Activated T-helper 17 cell treated with anti-CD3 and anti-CD28 coated beads, Interleukin-2, amount 50 U/mL, for 72 hours (primary cell): ENCODE measurements at places on chromosomes 6 and 20.
A peak's percentile ranks its signal among the peaks of the same experiment; 100 is the strongest.

- ATAC-seq = no peak
These were observed 132.9 kb downstream of the FOXO3 start for GRCh38 chr6:108693430-108694154.

GRCh38 chr6:124960757-124961463, 1.3 kb upstream of the RNF217 start:
- no peak for ATAC-seq

GRCh38 chr20:57434390-57434700, 43.1 kb downstream of the RBM38 start:
- no peak for ATAC-seq

DNA sequence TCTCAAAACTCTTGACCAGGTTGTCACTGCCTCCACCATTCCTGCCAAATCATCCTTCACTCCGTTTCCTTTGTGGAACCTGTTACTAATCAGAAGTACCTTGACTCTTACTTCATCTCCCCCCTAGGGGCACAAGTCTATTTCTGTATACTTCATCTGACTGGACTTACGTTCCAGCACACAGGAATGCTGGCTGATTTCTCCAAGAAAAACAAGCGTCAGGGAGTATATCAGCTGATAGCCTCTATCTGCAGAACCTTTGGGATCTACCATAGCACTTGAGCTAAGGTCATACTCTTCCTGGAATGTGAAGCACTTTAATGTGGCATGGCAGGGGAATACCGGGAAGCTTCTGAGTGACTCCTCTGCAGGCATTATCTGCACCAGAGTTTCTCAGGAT, 178.1 kb upstream of the MOCS1 start:
- ATAC-seq = no peak

- ATAC-seq = peak; percentile 40
These were observed 190.4 kb downstream of the OGFRL1 start for GRCh38 chr6:71478834-71479541.

DNA sequence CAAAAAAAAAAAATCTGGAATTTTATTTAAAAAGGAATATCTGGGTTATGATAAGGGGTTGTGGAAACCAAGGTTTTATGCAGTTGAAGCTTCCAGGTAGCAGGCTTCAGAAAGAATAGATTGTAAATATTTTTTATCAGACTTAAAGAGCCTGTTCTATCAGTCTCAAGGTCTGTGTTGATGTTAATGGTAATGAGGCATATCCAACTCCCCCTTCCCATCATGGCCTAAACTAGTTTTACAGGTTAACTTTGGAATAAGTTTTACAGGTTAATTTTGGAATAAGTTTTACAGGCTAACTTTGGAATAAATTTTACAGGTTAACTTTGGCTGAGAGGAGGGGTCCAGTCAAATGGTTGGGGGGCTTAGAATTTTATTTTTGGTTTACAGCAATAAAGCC, 92.4 kb downstream of the CD24 start:
- no peak for ATAC-seq

DNA sequence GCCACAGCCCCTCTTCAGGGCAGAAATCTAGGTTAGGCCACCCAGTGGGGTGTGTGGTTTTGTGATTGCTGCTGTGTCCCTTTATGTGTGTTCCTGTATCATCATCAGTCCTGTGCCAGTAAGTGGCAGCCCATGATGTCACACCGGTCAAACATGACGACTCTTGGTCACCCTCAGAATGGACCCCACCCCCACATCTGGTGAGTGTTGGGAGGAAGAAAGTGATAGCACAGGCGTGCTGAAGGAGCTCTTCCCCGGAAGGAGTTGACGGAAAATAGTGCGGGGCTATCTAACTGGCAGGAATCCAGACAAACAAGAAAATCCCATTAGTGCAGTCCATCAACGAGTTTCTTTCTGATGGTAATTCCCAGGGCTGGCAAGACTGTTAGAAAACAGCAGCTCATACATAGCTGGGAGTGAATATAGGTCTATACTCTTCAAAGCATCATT, 33.4 kb upstream of the IL17A start:
- ATAC-seq = peak; percentile 19

- ATAC-seq = peak; percentile 46
These were observed 54.9 kb downstream of the ANKRD6 start for GRCh38 chr6:89487864-89488263.

GRCh38 chr6:7260291-7261031, 52.5 kb downstream of the SSR1 start:
- peak; percentile 13 for ATAC-seq

DNA sequence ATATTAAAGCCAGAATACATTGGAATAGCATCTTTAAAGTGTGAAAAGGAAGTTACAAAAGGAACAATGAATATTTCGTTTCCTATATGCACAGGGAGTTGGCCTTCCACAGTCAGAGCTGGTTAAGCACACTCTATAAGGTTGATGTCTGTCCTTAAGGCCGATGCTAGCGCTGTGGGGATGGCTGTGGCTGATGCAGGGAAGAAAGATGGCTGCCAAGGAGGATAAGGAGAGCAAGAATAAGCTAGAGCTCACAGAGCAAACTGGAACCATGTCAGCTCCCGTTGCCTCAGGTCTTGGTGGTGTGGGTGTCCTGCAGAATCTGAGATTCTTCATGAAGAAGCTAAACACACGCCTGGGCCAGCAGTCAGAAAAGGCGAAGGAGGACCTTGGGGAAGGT, 20.8 kb upstream of the STX11 start:
- no peak for ATAC-seq

DNA sequence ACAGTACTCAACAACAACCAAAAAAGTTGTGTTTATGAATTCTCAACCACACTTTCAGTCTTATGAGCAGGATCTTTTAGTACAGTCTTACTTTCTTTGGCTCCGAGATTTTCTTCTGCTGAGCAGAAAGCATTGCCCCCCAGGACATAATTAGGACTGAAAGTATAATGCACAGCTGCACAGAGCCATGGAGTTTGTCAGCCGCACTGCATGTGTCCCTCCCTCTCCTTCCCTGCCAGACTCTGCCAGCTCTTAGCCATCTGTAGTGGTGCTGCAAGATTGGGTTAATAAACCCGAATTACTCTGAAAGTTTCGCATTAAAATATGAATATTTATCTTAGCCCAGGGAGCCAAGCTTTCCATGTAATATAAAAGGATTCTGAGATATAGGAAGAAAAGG, 179.6 kb upstream of the PTCHD4 start:
- no peak for ATAC-seq

DNA sequence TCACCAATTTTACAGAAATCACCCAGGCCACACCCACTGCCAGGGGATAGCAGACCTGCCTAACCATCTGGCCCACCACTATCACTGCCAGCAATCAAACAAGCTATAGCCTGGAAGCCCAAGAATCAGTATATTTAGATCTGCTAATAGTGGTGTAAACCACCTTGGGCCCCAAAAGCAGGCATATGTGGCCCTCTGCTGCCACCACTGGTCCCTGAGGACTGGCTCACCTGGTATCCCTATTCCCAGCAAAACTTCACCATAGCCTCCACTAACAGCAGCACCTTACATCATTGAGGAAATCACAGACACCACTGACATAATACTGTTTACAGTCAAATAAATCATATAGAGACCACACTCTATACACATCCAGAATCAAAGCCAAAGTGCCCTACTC, 880.4 kb upstream of the MAN1A1 start:
- no peak for ATAC-seq

DNA sequence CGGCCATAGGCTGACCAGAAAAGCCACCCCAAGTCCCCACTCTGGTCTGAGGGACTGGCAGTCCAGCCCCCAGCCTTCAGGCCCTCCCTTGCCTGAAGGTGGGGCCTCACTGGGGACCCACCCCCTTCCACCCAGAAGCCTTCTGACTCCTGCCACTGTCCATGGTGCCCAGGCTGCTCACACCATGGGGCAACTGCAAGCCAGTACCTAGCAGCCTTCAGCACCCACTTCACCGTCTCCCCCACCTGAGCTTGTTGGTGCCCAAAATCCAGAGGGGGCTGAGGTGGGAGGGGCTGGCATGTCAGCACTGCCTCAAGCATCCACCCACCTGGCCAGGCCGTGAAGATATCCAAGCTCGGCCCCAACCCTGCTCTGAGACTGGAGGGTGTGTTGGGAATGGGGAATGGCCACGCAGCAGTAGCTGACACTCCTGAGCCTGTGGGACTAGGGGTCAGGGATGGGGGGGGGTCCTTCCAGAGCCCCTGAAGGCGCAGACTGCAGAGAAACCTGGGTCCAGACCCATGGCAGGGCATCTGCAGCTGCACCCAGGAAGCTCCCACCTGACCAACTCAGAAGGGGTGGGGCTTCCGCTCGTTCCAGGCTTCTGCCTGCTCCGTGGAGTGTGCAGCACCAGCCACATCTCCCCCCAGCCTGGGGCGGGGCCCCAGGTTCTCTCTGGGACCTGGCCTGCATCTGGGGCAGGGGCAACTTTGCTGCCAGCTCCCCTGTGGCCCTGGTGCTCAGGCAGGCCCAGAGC, 942.1 kb upstream of the EPHA7 start:
- ATAC-seq = no peak

DNA sequence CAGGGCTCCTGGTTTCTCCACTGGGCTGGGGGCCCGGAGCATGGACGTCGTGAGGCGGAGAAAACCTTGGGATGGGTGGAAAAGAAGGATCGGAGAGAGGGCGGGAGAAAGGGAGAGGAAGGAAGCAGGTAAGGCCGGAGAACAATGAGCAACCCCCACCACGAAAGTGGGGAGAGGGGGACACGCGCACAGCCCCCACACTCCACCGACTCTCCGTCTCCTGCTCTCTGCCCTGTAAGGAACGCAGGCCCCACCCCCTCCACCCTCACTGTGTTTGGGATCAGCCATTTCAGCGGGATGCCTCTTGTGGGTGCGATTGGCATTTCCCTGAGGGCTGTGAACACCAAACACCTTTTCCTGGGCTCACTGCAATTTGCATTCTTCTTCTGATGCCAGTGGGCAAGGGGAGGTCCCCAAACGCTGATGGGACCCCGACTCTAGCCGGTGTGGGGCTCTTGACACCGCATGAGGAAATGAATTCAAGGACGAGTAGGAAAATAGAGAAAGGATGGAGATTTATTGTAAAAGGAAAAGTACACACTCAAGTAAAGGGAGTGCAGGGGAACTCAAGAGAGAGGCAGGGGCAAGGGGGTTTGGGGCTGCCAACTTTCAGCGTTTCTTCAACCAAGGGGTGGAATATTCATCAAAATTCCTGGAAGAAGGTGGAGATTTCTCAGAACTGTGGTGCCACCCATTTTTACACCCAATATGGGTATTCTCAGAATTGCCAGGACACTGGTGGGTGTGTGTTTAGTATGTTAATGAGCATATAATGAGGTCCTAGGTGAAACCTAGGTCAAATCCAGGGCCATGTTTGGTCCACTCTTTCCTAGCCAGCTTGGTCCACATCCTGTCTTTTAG, 13.1 kb upstream of the RAET1L start:
- ATAC-seq = no peak

- no peak for ATAC-seq
These were observed 295.5 kb downstream of the TAF4 start for GRCh38 chr20:61770113-61770585.

- no peak for ATAC-seq
These were observed 816.3 kb downstream of the DHX35 start for GRCh38 chr20:39778431-39778830.

DNA sequence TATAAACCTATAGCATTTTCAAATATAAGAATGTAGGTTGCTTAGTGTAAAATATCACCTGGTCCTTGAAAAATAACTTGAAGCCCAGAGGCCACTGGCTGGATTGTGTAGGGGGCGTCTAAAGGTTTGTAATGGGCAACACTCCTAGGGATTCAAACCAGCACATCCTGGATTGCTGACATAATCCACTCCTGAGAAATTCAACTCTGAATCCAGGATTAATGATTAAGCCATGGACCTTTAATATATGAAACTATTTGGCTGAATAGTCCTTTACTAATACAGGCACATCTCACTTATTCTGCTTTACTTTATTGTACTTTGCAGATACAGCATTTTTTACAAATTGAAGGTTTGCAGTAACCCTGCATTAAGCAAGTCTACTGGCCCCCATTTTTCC, 160.8 kb downstream of the UBE3D start:
- no peak for ATAC-seq

DNA sequence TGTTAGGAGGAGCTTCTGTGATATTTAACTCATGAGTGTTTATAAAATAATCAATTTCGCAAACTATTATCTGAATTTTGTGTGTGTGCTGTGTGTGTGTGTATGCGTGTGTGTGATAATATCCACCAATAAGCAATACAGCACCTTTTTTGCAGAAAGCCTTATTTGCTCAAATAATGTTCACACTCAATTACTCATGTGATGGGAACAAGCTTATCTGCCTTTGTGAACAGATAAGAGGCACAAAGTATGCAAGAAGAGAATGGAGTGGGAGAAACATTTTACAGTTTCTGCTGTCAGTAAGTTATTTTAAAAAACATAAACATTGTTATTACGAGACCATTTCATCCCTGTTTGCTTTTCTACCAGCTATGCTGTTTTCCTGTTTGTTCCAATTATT, 36.7 kb upstream of the PTPRK start:
- no peak for ATAC-seq

- no peak for ATAC-seq
These were observed 124.1 kb upstream of the RIN2 start for GRCh38 chr20:19633985-19634384.

GRCh38 chr20:36656733-36657132, 10.7 kb upstream of the SLA2 start:
- no peak for ATAC-seq

- peak; percentile 59 for ATAC-seq
These were observed 2.7 kb downstream of the MYB start for GRCh38 chr6:135183532-135184440.

- no peak for ATAC-seq
These were observed 1163.6 kb upstream of the CITED2 start for GRCh38 chr6:140537834-140538705.

GRCh38 chr6:111522393-111523020, 39.5 kb upstream of the REV3L start:
- ATAC-seq = peak; percentile 55

GRCh38 chr6:40805336-40805735, 218.2 kb upstream of the LRFN2 start:
- ATAC-seq = no peak

DNA sequence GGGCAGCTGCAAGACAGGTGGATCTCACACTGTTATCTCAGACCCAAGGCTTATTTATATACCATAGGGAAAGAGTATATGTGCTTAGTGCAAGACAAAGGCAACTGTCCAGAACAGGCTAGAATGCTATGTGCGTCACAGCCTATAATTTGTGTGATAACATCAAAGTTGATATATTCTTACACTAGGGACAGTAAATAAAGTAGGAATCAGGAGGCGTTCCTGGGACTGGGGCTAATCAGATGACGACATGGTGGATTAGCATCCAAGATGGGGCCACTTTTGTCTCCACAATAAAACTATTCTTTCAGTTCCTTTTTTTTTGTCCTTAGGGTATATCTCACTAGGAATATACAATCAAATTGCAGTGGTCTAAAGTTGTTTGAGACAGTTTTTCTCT, 54.9 kb upstream of the IER3 start:
- ATAC-seq = no peak

- no peak for ATAC-seq
These were observed 7.9 kb upstream of the PRELID3B start for GRCh38 chr20:59050437-59050836.

- no peak for ATAC-seq
These were observed 83.6 kb upstream of the CHD6 start for GRCh38 chr20:41701588-41702348.

GRCh38 chr6:50003139-50003538, 18.7 kb downstream of the DEFB110 start:
- no peak for ATAC-seq

- ATAC-seq = peak; percentile 72
These were observed 109.6 kb upstream of the BACH2 start for GRCh38 chr6:90406142-90406794.

- no peak for ATAC-seq
These were observed 1.8 kb downstream of the PTPRK start for GRCh38 chr6:128518434-128519131.

- no peak for ATAC-seq
These were observed 3.6 kb upstream of the PTGIS start for GRCh38 chr20:49571553-49571835.

GRCh38 chr20:57212534-57213276, 53.7 kb downstream of the BMP7 start:
- ATAC-seq = no peak
